ENCODE measurements at places on chromosomes 2 and 18. TPM values are rescaled to one million over a fixed set of nuclear protein-coding genes. Genes with fewer than 3 reads are reported as not detected.

- H3K36me3 ChIP-seq, result peaks cover 2% of the 10 kb centered on the region
These were observed 145.4 kb upstream of the FOSL2 start for GRCh38 chr2:28247290-28247689.

- H3K4me3 ChIP-seq, result no peak overlapping the region
- no peaks in the 10 kb centered on the region for H3K4me1 ChIP-seq
- no peaks in the 10 kb centered on the region for H3K27me3 ChIP-seq
These were observed 741.7 kb upstream of the CNTNAP5 start for GRCh38 chr2:123283431-123283830.

DNA sequence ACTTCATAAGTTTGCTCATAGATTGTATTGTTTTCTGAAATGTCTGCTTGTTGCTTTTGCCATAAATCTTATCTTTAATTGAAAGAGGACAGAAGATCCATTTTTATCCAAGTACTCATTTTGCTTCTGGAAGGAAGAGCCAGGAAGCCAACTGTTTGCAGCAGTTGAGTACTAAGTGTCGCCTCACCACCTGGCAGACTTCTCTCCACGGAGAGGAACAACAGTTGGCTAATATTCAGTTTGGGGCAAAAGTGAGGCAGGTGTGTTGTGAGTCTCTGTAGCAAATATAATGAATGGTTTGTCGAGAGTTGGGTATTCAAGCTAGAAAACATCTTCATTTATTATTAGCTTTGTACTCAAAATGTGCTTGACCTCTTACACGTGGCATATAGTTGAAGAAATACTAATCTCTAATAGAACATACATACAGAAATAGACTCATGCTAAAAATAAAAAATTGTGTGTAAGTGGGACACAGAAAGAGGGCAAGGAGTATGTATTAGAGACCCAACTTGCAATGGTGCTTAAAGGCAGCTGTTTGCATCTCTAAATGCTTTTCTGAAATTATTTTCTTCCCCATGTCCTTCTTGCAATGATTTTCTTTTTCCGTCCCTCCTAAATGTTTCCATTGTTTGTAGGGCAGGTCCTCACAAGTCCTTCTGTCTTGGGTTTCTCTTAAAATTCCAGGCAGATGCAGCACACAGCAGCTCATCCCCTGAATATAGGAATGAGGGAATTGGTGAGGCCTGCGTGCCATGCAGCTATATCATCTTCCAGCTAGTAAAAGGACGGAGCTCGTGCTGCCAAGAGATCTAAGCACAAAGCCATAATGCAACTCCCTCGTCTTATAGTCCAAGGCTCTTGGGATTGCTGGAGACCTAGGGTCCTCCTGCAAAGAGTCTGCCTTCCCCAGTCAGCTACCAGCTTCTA is 44.8 kb upstream of the MAP3K20 start:
- no peak for DNase-seq
- no peak overlapping the region for H3K4me3 ChIP-seq
- no peak overlapping the region for H3K27ac ChIP-seq

DNA sequence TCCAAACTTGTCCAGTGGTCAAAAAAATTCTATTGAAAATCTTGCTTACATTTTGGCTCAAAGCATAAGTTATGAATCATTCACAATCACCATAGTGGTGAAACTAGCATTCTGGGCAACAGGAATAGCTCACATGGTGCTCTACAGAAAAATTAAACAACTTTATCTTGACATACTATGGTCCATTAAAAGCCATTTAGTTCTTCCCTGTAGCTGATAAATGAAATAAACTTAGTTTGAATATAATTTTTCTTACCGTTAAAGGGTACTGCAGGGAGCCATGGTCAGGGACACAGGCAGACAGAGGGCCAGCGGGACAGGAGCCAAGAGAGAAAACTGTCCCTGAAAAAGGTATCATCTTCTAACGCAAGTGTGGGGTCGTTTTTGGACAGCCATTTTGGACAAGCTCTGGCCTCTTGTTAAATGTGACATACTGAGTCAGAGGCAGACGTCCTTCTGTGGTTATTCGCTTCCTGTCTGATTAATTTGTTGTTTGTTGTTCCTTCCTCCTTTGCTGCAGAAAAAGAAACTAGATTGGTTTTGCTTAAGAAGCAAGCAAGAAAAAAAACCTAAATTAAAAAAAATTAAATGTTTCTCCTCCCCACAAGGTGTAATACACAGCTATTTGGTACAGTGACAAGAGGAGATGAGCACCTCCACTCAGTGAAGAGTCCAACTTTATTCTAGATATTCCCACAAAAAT is at the start of gene WIPF1:
WIPF1 (minus strand) TSS at position 460 of the 703 bp plus-strand sequence. CDS start 12,231 bp downstream, outside the sequence.
- peak within 1 kb of the TSS; percentile 16 for H3K27ac ChIP-seq
- H3K4me3 ChIP-seq, result peak within 1 kb of the TSS; percentile 3
- H3K36me3 ChIP-seq, result no peaks in the 10 kb centered on the region
- no peaks in the 10 kb centered on the region for H3K27me3 ChIP-seq

GRCh38 chr18:79887181-79888000 is 64.1 kb downstream of the SLC66A2 start:
- no peaks in the 10 kb centered on the region for H3K36me3 ChIP-seq
- no peak overlapping the region for H3K27ac ChIP-seq
- no peaks in the 10 kb centered on the region for H3K27me3 ChIP-seq
- no peak overlapping the region for H3K4me3 ChIP-seq

The ANKRD29 gene
- 6.1 TPM for polyA plus RNA-seq

The GBX2 gene
- polyA plus RNA-seq, result not detected

The GALNT13 gene
- 1.6 TPM for polyA plus RNA-seq

The TNS1 gene
- 26.8 TPM for polyA plus RNA-seq

GRCh38 chr2:122750095-122750494 is 994.6 kb downstream of the TSN start:
- H3K36me3 ChIP-seq, result no peaks in the 10 kb centered on the region
- no peaks in the 10 kb centered on the region for H3K4me1 ChIP-seq
- no peak for DNase-seq
- H3K27ac ChIP-seq, result no peak overlapping the region
- no peak overlapping the region for H3K4me3 ChIP-seq

DNA sequence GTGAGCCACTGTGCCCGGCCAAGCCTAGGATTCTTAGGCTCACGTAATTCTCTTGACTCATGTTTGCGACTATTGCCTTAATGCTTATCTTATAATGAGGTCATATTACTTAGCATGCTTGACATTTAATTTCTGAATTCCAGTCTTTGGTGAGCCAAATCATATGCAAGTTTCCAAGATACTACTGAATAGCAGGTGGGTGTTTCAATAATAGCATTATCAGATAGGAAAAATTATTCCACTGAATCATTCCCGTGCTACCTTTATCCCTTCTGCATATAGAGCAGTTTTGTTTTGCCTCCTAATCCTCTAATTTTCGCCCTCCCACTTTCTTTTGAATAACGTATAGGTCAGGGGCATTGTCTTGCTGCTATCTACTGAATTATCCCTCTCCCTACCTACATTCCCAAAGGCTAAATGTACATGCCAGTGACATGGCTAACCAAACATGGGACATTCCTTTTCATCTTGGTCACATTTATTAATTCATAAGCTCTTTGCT is 4.9 kb downstream of the DAW1 start:
- no peaks in the 10 kb centered on the region for H3K36me3 ChIP-seq
- H3K4me3 ChIP-seq, result no peak overlapping the region
- H3K27me3 ChIP-seq, result peaks cover 4% of the 10 kb centered on the region
- peaks cover 4% of the 10 kb centered on the region for H3K4me1 ChIP-seq

The CIB4 gene
- polyA plus RNA-seq, result 0.21 TPM

DNA sequence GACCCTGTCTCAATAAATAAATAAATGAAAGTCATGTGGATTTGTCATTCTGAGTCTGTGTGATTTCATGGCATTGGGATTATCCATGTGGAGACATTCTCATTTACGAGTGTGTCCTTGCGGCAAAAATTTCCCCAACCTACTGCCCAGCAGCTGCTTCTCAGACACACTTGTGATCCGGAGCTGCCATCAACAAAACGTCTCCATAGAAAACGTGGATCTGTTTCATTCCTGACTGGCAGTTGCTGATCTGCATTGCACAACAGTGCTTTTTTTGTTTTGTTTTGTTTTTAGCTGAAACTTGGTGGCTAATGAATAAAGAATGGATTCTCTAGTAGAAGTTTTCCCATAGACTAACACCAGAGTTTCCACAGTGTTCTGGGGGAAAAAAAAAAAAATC is 74.7 kb downstream of the TGIF1 start:
- H3K36me3 ChIP-seq, result no peaks in the 10 kb centered on the region
- no peak overlapping the region for H3K4me3 ChIP-seq
- no peak for DNase-seq
- H3K4me1 ChIP-seq, result no peaks in the 10 kb centered on the region
- no peaks in the 10 kb centered on the region for H3K27me3 ChIP-seq

- peak; percentile 48 for DNase-seq
- H3K27ac ChIP-seq, result no peak overlapping the region
- H3K4me3 ChIP-seq, result no peak overlapping the region
These were observed 239.6 kb downstream of the MREG start for GRCh38 chr2:215773728-215774127.

- DNase-seq, result no peak
- H3K4me3 ChIP-seq, result no peak overlapping the region
- H3K27ac ChIP-seq, result no peak overlapping the region
- H3K36me3 ChIP-seq, result peaks cover 5% of the 10 kb centered on the region
- no peaks in the 10 kb centered on the region for H3K27me3 ChIP-seq
These were observed 38.6 kb downstream of the MGAT5 start for GRCh38 chr2:134292514-134292913.

GRCh38 chr18:46167971-46168370 is 63.8 kb downstream of the HAUS1 start:
- peak; percentile 9 for DNase-seq
- no peaks in the 10 kb centered on the region for H3K36me3 ChIP-seq
- no peak overlapping the region for H3K27ac ChIP-seq
- H3K27me3 ChIP-seq, result no peaks in the 10 kb centered on the region
- no peaks in the 10 kb centered on the region for H3K4me1 ChIP-seq
- H3K4me3 ChIP-seq, result no peak overlapping the region

The C18orf32 gene
- 48.8 TPM for polyA plus RNA-seq

DNA sequence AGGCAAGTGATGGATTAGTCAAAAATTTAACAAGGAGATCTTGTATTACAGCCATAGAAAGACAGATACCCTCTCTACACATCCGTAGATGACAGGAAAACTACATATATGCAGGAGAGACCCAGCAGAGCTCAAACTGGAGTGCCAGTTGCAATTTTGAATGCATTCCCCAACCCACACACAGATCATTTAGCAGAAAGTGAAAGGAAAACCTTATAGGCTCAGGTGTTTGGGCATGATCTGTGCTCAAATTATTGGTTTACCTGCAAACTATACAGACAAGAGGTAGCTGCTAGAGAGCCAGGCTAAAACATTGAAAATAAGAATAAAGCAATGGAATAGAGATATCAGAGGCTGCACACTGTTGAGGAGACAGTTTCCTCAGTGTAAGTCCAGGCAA is 51.8 kb downstream of the RAB3GAP1 start:
- H3K36me3 ChIP-seq, result peaks cover 11% of the 10 kb centered on the region
- no peak overlapping the region for H3K4me3 ChIP-seq

GRCh38 chr2:122191331-122191730 is 435.9 kb downstream of the TSN start:
- no peaks in the 10 kb centered on the region for H3K36me3 ChIP-seq
- H3K27ac ChIP-seq, result no peak overlapping the region
- no peaks in the 10 kb centered on the region for H3K27me3 ChIP-seq
- DNase-seq, result no peak

The NEDD4L gene
- 93.0 TPM for polyA plus RNA-seq

- no peak overlapping the region for H3K27ac ChIP-seq
- peaks cover 2% of the 10 kb centered on the region for H3K4me1 ChIP-seq
- H3K27me3 ChIP-seq, result no peaks in the 10 kb centered on the region
- DNase-seq, result no peak
These were observed 343.1 kb downstream of the TGIF1 start for GRCh38 chr18:3793111-3793510.

- no peaks in the 10 kb centered on the region for H3K27me3 ChIP-seq
- no peak for DNase-seq
- peaks cover 20% of the 10 kb centered on the region for H3K4me1 ChIP-seq
These were observed 9.0 kb upstream of the FABP1 start for GRCh38 chr2:88136817-88137216.

The PLEKHH2 gene
- 14.7 TPM for polyA plus RNA-seq

- H3K27me3 ChIP-seq, result no peaks in the 10 kb centered on the region
- H3K4me3 ChIP-seq, result no peak overlapping the region
- DNase-seq, result peak; percentile 40
These were observed 145.9 kb downstream of the ZNF516 start for GRCh38 chr18:76349067-76349715.

DNA sequence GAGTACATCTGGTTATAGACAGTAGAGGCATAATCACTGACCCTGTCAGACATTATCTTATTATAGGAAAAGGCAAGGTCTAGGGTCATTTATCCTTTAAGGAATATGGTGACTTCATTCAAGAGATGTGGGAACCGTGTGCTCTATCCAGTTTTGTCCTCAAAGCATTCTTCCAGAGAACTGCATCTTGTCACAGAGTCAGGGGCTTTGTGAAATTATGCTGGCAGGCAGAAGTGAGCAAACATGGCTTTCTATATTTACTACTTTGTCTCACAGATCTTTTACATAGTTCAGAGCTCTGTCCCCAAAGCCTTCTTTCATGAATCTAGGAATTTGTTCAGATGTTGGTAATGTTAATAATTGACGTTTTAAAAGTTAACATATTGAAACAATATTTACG is 177.4 kb downstream of the ASXL3 start:
- no peak overlapping the region for H3K27ac ChIP-seq
- H3K4me1 ChIP-seq, result no peaks in the 10 kb centered on the region

The GPR75 gene
- polyA plus RNA-seq, result 3.3 TPM

The AKAIN1 gene
- 0.12 TPM for polyA plus RNA-seq

- H3K36me3 ChIP-seq, result no peaks in the 10 kb centered on the region
- peaks cover 5% of the 10 kb centered on the region for H3K27me3 ChIP-seq
- no peak for DNase-seq
- H3K4me1 ChIP-seq, result no peaks in the 10 kb centered on the region
These were observed 17.3 kb upstream of the MARCHF4 start for GRCh38 chr2:216389570-216389969.

- no peaks in the 10 kb centered on the region for H3K36me3 ChIP-seq
- peak; percentile 16 for DNase-seq
- no peak overlapping the region for H3K27ac ChIP-seq
- no peak overlapping the region for H3K4me3 ChIP-seq
These were observed 410.5 kb upstream of the MEIS1 start for GRCh38 chr2:66024391-66024790.

- H3K36me3 ChIP-seq, result no peaks in the 10 kb centered on the region
- no peak overlapping the region for H3K4me3 ChIP-seq
- peak overlapping the region; percentile 1 for H3K27ac ChIP-seq
- H3K4me1 ChIP-seq, result peaks cover 6% of the 10 kb centered on the region
- DNase-seq, result peak; percentile 84
- no peaks in the 10 kb centered on the region for H3K27me3 ChIP-seq
These were observed 307.4 kb upstream of the VWC2L start for GRCh38 chr2:214103276-214104001.

The ATP6V1C2 gene
- 11.6 TPM for polyA plus RNA-seq

GRCh38 chr2:168490015-168490874 is 34.2 kb downstream of the CERS6 start:
- peak overlapping the region; percentile 88 for H3K27ac ChIP-seq
- peak; percentile 85 for DNase-seq
- no peaks in the 10 kb centered on the region for H3K36me3 ChIP-seq
- H3K4me3 ChIP-seq, result no peak overlapping the region

The SIX3 gene
- polyA plus RNA-seq, result not detected
